Central memory CD8-positive, alpha-beta T cell (primary cell): ENCODE measurements at places on chromosomes 4 and X.

GRCh38 chr4:78599931-78600375 is 48.4 kb downstream of the ANXA3 start:
- no peak overlapping the region for H3K27ac ChIP-seq
- no peak for DNase-seq
- no peak overlapping the region for H3K4me3 ChIP-seq
- H3K4me1 ChIP-seq = no peaks in the 10 kb centered on the region

DNA sequence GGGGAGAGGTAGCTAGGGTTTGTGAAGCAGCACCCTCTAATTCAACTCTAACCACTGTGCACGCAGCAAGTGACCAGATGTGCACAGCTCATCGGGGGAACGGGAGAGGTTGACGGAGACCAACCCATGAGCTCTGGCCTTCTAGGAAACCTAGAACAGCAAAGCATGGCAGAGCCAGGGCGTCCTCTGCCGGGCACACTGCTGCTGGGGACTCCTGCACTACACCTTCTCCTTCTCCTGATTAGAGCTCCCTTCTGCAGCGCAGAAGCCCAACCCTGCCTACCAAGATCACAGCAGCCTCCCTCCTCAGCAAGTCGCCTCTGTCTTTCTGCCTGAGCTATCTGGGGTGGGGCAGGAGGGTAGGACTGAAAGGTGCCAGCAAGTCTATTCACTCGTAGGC is 252.3 kb upstream of the PSAPL1 start:
- no peak overlapping the region for H3K4me3 ChIP-seq
- H3K4me1 ChIP-seq = no peaks in the 10 kb centered on the region
- no peak overlapping the region for H3K27ac ChIP-seq
- H3K36me3 ChIP-seq = no peaks in the 10 kb centered on the region
- no peak for DNase-seq
- no peaks in the 10 kb centered on the region for H3K27me3 ChIP-seq

- no peaks in the 10 kb centered on the region for H3K36me3 ChIP-seq
- no peak for DNase-seq
- H3K27me3 ChIP-seq = no peaks in the 10 kb centered on the region
- no peak overlapping the region for H3K4me3 ChIP-seq
- H3K27ac ChIP-seq = no peak overlapping the region
- no peaks in the 10 kb centered on the region for H3K4me1 ChIP-seq
These were observed 738.6 kb upstream of the GRIA3 start for GRCh38 chrX:122445466-122445865.

- no peak for DNase-seq
- H3K4me1 ChIP-seq = no peaks in the 10 kb centered on the region
- no peaks in the 10 kb centered on the region for H3K27me3 ChIP-seq
- H3K4me3 ChIP-seq = no peak overlapping the region
- no peak overlapping the region for H3K27ac ChIP-seq
- no peaks in the 10 kb centered on the region for H3K36me3 ChIP-seq
These were observed 305.5 kb upstream of the EMCN start for GRCh38 chr4:100823066-100823992.

DNA sequence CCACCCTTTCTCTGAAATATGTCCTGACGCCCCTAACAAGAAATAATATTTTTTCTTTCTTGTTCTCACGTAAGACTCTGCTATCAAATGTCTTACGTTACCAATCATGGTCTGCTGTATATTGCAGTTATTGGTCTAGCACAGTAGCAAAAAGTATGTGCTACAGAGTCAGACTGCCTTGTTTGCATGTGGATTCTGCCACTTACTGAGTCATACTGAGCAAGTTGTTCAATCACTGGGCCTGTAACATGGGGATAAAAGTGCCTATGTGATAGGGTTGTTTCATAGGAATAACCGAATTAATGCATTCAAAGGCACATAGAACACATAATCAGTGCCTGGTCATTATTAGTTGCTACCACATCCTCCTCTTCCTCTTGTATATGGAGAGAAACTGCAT is 14.1 kb downstream of the RPGR start:
- H3K4me1 ChIP-seq = no peaks in the 10 kb centered on the region
- peaks cover 8% of the 10 kb centered on the region for H3K36me3 ChIP-seq
- no peak for DNase-seq
- H3K27ac ChIP-seq = no peak overlapping the region
- H3K27me3 ChIP-seq = no peaks in the 10 kb centered on the region

- H3K4me1 ChIP-seq = no peaks in the 10 kb centered on the region
- no peaks in the 10 kb centered on the region for H3K36me3 ChIP-seq
- no peak for DNase-seq
- H3K27ac ChIP-seq = no peak overlapping the region
- no peak overlapping the region for H3K4me3 ChIP-seq
These were observed 166.0 kb downstream of the STAG2 start for GRCh38 chrX:124127496-124127895.

GRCh38 chrX:121733514-121733913 is 686.1 kb downstream of the GLUD2 start:
- no peak overlapping the region for H3K27ac ChIP-seq
- no peak for DNase-seq
- no peaks in the 10 kb centered on the region for H3K4me1 ChIP-seq
- no peak overlapping the region for H3K4me3 ChIP-seq
- H3K27me3 ChIP-seq = no peaks in the 10 kb centered on the region
- H3K36me3 ChIP-seq = no peaks in the 10 kb centered on the region

- no peak for DNase-seq
- peaks cover 16% of the 10 kb centered on the region for H3K36me3 ChIP-seq
- H3K27me3 ChIP-seq = peaks cover 6% of the 10 kb centered on the region
These were observed 688 bp downstream of the UFSP2 start for GRCh38 chr4:185424905-185425646.

DNA sequence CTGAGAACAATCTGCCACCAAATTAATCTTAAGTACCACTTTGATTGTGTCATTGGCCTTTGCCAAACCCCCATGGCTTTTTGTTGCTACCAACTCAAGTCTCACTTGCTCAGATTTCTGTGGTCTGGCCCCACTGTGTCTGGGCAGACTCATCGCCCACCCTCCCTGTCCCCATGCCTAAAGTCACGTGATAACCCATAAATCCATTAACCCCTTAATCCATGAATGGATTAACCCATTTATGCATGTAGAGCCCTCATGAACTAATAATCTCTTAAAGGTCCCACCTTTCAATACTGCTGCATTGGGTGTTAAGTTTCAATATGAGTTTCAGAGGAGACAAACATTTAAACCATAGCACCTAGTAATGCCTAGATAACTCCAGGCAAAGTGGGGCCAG is 78.5 kb upstream of the BLTP1 start:
- peaks cover 2% of the 10 kb centered on the region for H3K36me3 ChIP-seq
- no peak for DNase-seq
- H3K27me3 ChIP-seq = peaks cover 37% of the 10 kb centered on the region
- H3K27ac ChIP-seq = no peak overlapping the region

- no peak overlapping the region for H3K27ac ChIP-seq
- H3K36me3 ChIP-seq = no peaks in the 10 kb centered on the region
- no peak for DNase-seq
- no peaks in the 10 kb centered on the region for H3K4me1 ChIP-seq
These were observed 5.0 kb upstream of the SCML1 start for GRCh38 chrX:17732138-17732783.

DNA sequence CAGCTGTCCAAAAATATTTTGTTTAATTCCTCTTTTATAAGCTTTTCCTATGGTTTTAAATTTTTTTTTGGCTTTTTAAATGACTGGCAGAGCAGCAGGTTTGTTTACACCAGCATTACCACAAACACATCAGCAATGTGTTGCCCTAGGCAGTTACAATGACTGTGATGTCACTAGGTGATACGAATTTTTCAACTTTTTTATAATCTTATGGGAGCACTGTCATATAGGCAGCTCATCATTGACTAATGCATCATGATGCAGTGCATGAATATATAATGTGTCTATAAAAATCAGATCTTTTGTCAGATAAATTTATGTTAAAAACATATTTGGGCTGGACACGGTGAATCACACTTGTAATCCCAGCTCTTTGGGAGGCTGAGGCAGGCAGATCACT is 231.6 kb upstream of the SLIT2 start:
- no peaks in the 10 kb centered on the region for H3K27me3 ChIP-seq
- no peaks in the 10 kb centered on the region for H3K4me1 ChIP-seq
- no peak overlapping the region for H3K4me3 ChIP-seq
- H3K36me3 ChIP-seq = no peaks in the 10 kb centered on the region

- H3K36me3 ChIP-seq = no peaks in the 10 kb centered on the region
- no peaks in the 10 kb centered on the region for H3K27me3 ChIP-seq
- H3K4me3 ChIP-seq = no peak overlapping the region
These were observed 304.4 kb downstream of the AFF2 start for GRCh38 chrX:148804579-148805355.

- peaks cover 6% of the 10 kb centered on the region for H3K4me1 ChIP-seq
- H3K27ac ChIP-seq = no peak overlapping the region
- H3K4me3 ChIP-seq = no peak overlapping the region
- peaks cover 15% of the 10 kb centered on the region for H3K27me3 ChIP-seq
- H3K36me3 ChIP-seq = peaks cover 2% of the 10 kb centered on the region
These were observed 31.0 kb upstream of the SLC34A2 start for GRCh38 chr4:25624616-25625015.

DNA sequence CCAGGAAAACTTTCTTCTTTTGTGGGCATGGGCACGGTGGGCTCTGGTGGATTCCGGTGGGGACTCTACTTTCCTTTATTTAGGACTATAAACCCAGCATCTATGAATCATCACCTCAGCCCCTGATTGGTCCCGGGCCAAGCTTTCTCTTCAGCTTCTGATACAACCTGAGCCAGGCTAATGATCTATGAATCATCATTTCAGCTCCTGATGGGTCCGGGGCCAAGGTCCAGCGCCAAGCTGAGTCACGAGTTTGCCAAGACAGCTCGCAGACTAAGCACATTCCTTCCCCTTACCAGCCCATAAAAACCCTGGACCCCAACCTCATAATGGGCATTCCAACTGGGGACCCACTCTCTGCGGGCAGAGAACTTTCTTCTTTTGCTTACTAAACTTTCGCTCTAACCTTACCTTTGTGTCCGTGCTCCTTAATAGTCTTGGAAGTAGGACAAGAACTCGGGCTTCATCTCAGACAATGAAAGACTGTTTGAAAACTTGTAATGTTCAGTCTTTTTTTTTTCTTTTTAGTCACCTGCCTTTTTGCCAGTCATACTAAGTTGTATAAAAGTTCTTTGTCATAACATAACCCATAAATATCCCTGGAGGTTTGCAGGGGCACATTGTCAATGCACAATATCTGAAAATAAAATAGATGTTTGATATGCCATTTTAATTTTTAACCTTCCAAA is 904.9 kb upstream of the EPHA5 start:
- DNase-seq = no peak
- H3K36me3 ChIP-seq = no peaks in the 10 kb centered on the region
- no peak overlapping the region for H3K4me3 ChIP-seq
- H3K27me3 ChIP-seq = no peaks in the 10 kb centered on the region
- no peaks in the 10 kb centered on the region for H3K4me1 ChIP-seq

DNA sequence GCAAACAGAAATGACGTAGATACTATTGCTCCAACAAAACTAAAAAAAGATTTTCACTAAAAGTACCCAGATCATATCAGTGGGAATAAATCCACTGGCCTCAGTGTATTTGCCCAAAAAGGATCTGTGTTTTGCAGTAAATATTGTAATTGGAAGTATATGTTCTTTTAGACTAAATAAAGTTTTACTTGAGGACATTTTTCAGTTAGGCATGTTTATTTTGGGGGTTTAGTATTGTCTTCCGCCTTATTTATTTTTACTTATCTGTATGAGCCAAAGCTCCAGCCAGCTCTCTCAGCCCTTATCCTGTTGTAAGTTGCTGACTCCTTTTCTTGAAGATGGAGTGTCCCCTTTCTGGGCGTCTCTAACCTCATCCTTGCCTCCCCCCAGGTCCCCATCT is 49.8 kb downstream of the PTTG2 start:
- peaks cover 3% of the 10 kb centered on the region for H3K36me3 ChIP-seq
- no peak overlapping the region for H3K4me3 ChIP-seq
- no peak for DNase-seq

- no peaks in the 10 kb centered on the region for H3K36me3 ChIP-seq
- DNase-seq = no peak
- H3K27me3 ChIP-seq = peaks cover 13% of the 10 kb centered on the region
- H3K27ac ChIP-seq = no peak overlapping the region
- H3K4me3 ChIP-seq = no peak overlapping the region
These were observed 135.2 kb upstream of the MAMLD1 start for GRCh38 chrX:150227873-150228410.

DNA sequence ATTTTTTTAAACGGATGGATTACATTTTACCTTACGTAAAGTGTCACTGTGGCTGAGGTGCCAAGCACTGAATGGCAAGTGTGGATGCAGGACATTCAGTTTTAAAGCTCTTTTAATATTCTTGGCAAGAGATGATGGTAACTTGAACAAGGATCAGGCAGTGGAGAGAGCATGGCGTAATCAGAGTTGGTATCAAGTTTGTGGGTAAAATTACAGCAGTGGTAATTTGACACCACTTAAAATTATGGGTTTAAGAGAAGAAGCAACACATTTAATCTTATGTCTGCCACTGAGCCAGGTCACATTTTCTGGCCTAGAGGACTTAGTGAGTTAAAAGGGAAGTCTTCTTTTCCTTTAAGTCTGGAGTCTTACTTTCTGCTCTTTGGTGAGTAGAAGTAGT is 100.5 kb downstream of the NAA11 start:
- no peaks in the 10 kb centered on the region for H3K36me3 ChIP-seq
- no peaks in the 10 kb centered on the region for H3K27me3 ChIP-seq
- no peak overlapping the region for H3K27ac ChIP-seq
- DNase-seq = no peak
- no peaks in the 10 kb centered on the region for H3K4me1 ChIP-seq

- H3K4me1 ChIP-seq = no peaks in the 10 kb centered on the region
- no peak for DNase-seq
- H3K27me3 ChIP-seq = no peaks in the 10 kb centered on the region
- H3K27ac ChIP-seq = no peak overlapping the region
- no peak overlapping the region for H3K4me3 ChIP-seq
- H3K36me3 ChIP-seq = no peaks in the 10 kb centered on the region
These were observed 96.6 kb upstream of the KCNIP4 start for GRCh38 chr4:22045051-22045630.

DNA sequence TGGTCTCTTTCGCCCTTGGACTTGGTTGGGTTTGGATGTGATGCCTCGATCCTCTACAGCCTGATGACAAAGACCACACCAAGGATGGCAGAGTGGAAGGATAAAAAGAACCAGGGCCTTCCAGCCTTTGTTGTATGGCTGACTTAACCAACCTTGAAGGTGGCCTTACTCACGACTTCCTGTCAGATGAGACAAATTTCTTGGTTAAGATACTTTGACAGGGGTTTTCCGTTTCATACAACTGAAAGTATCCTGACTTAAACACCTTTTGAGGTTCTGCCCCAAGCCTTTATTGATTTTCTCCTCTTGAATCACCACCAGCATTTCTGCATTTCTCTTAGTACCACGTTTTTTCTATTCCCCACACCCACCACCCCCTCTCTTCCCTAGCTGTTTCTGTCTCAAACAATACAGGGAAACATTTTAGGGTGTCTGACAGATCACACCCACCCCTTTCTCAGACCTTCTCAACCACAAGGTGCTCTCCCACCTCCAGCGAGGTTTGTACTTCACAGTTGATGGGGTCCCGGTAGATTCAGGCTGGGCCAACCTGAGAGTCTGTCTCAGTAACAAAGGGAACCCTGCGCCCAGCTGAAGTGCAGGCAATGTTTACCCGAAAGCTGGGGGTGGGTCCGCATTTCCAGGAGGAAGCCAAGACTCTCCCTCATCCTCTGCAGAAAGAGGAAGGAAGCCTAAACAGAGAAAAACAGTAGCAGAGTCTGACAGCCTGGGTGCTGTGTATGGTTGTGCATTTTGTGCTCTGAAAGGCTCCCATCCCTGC is 5.0 kb upstream of the TSPAN5 start:
- peak overlapping the region; percentile 98 for H3K27ac ChIP-seq
- peaks cover 1% of the 10 kb centered on the region for H3K36me3 ChIP-seq
- H3K4me1 ChIP-seq = peaks cover 48% of the 10 kb centered on the region
- peak overlapping the region; percentile 66 for H3K4me3 ChIP-seq
- H3K27me3 ChIP-seq = no peaks in the 10 kb centered on the region
- DNase-seq = no peak
